ENCODE measurements at places on chromosomes 13 and 19.

GRCh38 chr13:102758842-102759241 lies 14.7 kb downstream of the TEX30 start:
- H3K4me3 ChIP-seq: no peak overlapping the region
- no peaks in the 10 kb centered on the region for H3K27me3 ChIP-seq
- no peaks in the 10 kb centered on the region for H3K4me1 ChIP-seq
- no peak overlapping the region for H3K27ac ChIP-seq
- no peaks in the 10 kb centered on the region for H3K36me3 ChIP-seq

GRCh38 chr19:18438331-18439024 lies 545 bp upstream of the ISYNA1 start:
- H3K27me3 ChIP-seq: no peaks in the 10 kb centered on the region
- peaks cover 3% of the 10 kb centered on the region for H3K36me3 ChIP-seq
- peaks cover 15% of the 10 kb centered on the region for H3K4me1 ChIP-seq
- peak overlapping the region; percentile 53 for H3K4me3 ChIP-seq

GRCh38 chr13:99941086-99941485 lies 30.5 kb downstream of the ZIC5 start:
- no peak overlapping the region for H3K4me3 ChIP-seq
- no peaks in the 10 kb centered on the region for H3K4me1 ChIP-seq
- no peaks in the 10 kb centered on the region for H3K27me3 ChIP-seq

GRCh38 chr19:41352609-41353465 lies 885 bp downstream of the TGFB1 start:
- peaks cover 15% of the 10 kb centered on the region for H3K36me3 ChIP-seq
- H3K27me3 ChIP-seq: no peaks in the 10 kb centered on the region
- H3K27ac ChIP-seq: no peak overlapping the region
- H3K4me1 ChIP-seq: no peaks in the 10 kb centered on the region

DNA sequence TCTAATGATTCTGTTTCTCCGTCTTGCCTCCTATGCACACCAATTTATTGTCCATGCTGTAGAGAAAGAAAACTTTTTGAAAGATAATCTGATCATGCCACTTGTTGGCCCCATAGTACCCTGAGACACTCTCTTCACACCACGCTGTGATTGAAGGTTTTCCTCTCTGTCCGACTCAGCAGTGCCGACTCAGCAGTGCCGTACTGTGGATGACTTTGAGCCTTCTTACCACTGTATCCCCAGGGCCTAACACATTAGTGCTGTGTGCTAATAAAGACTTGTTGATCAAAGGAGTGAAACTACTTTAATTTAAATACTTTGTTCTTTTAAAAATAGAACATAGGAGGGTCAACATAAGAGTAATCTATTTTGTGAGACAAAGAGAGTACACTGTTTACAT lies 429.6 kb downstream of the KLF12 start:
- no peaks in the 10 kb centered on the region for H3K36me3 ChIP-seq
- no peak for DNase-seq
- no peaks in the 10 kb centered on the region for H3K27me3 ChIP-seq
- no peak overlapping the region for H3K4me3 ChIP-seq

DNA sequence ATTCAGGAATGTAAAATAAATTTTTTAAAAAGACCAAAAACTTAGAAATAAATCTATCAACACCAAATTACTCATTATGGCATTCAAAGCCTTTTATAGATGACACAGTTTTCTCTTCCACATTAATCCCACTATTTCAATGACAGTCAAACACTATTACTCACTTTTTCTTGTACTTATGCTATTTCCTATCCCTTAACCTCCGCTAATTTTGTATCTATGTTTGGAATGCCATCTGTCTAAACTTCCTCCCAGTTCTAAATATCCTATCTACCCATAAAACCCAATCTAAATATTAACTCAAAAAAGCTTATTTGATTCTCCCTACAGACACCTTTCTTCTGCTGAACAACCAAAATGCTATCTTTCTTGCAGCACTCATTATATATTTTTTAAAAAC lies 203.5 kb downstream of the ENOX1 start:
- no peak for DNase-seq
- H3K27ac ChIP-seq: no peak overlapping the region
- no peaks in the 10 kb centered on the region for H3K4me1 ChIP-seq
- peaks cover 92% of the 10 kb centered on the region for H3K27me3 ChIP-seq
- H3K36me3 ChIP-seq: no peaks in the 10 kb centered on the region

DNA sequence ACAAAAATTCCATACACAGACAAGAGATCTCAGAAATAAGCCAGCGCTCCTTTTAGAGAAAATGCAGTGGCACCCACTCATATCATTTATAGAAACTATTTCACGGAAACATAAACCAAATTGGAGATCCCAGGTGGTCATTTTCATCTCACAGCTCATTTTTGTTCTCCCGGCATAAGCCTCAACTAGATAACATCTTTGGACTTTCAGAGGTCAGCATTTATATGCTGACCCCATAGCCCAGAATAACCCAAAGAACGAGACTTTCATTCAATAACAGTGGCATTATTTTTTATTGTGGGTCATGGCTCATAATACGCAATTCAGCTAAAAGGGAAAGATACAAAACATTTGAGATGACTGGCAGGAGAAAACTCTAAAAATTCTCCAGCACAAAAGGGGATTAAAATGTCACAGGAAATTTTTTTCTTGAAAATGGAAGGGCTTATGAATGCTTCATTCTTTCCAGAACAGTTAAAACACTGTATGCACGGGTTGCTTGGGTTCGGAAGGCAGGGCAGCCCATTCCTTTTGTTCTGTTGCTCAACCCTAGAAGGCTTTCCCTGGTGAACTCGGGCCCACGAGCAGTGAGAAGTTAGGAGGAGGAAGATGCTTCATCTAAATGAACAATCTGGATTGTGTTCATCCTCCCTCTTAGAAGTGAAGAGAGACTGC lies 24.0 kb downstream of the STARD13 start:
- no peaks in the 10 kb centered on the region for H3K4me1 ChIP-seq
- H3K27ac ChIP-seq: no peak overlapping the region
- H3K36me3 ChIP-seq: no peaks in the 10 kb centered on the region
- no peak overlapping the region for H3K4me3 ChIP-seq

DNA sequence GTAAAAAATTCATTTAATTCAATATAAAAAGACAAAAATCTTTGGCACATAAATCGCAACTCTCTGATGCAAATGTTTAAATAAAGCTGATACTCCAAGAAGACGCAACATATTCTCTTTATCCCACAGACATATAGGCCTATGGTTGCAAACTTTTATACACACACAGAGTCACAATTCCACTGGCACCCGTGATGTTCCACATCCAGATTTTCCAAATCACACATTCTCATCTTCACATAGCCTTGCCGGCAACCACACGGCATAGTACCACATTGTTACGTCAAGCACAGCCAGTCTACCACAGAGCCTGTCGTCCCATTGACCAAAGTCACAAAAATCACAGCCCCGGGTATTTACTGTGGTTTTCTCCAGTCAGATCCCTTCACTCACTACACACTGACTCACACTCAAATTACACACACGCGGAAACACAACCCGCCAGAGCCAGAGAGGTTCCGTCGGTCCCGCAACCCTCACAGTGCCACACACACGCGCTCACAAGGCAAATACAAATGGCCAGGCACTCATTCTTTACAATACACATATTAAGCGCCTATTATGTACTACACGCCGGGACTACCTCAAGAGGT lies 546 bp upstream of the ZNF546 start:
- no peak overlapping the region for H3K27ac ChIP-seq
- no peaks in the 10 kb centered on the region for H3K27me3 ChIP-seq
- H3K4me3 ChIP-seq: peak overlapping the region; percentile 92
- H3K4me1 ChIP-seq: no peaks in the 10 kb centered on the region
- H3K36me3 ChIP-seq: no peaks in the 10 kb centered on the region

GRCh38 chr19:13118424-13119193 lies 545 bp downstream of the NACC1 start:
- peaks cover 23% of the 10 kb centered on the region for H3K4me1 ChIP-seq
- peaks cover 46% of the 10 kb centered on the region for H3K36me3 ChIP-seq
- no peaks in the 10 kb centered on the region for H3K27me3 ChIP-seq
- H3K4me3 ChIP-seq: peak overlapping the region; percentile 89

DNA sequence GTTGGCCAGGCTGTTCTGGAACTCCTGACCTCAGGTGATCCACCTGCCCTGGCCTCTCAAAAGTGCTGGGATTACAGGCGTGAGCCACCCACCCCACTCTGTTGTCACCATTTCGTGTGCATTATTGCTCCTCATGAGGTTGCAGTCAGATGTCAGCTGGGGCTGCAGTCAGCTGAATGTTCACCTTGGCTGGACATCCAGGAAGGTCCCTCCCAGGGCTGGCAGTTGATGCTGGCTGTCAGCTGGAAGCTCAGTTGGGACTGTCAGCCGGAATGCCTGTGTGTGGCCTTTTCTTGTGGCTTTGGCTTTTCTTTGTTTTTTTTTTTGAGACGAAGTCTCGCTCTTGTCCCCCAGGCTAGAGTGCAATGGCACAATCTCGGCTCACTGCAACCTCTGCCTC lies 6.6 kb downstream of the MEGF8 start:
- no peak overlapping the region for H3K27ac ChIP-seq
- H3K36me3 ChIP-seq: peaks cover 9% of the 10 kb centered on the region
- H3K4me1 ChIP-seq: no peaks in the 10 kb centered on the region
- no peak for DNase-seq

- H3K27me3 ChIP-seq: no peaks in the 10 kb centered on the region
- no peaks in the 10 kb centered on the region for H3K4me1 ChIP-seq
- H3K27ac ChIP-seq: no peak overlapping the region
- no peak overlapping the region for H3K4me3 ChIP-seq
These were observed 20.9 kb downstream of the GRTP1 start for GRCh38 chr13:113342820-113343691.

DNA sequence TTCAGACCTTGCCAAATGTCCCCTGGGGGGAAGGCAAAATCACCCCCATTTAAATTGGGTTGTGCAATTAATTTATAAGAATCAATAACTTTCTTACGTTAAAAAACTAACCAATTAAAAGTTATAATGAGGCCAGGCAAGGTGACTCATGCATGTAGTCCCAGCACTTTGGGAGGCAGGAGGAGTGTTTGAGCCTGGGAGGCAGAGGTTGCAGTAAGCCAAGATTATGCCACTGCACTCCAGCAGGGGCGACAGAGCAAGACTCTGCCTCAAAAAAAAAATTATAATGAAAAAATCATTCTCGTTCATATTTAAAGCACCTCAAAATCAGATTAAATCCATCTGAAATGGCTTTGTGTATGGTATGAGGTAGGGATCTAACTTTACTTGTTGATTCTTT lies 18.4 kb upstream of the SIGLEC14 start:
- no peak overlapping the region for H3K4me3 ChIP-seq
- H3K27me3 ChIP-seq: peaks cover 4% of the 10 kb centered on the region
- no peak overlapping the region for H3K27ac ChIP-seq
- H3K36me3 ChIP-seq: no peaks in the 10 kb centered on the region
- DNase-seq: no peak

DNA sequence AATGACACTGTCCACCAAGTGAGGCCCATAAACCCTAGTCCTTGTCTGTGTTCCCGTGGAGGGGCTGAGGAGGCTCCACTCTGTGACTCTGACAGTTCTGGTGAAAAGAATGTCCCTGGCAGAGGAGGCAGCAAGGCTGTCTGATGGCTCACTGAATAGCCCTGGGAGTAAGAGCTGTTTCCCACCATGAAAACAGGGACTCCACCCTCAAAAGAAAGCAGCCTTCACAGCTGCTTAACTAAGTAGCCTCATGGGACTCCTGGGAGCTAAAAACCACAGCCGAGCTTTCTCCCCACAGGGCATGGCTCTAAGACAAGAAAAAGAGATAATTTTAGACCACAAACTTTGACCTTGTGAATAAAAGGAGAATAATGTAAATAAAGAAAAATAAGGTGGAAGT lies 135.1 kb upstream of the FRY start:
- peaks cover 3% of the 10 kb centered on the region for H3K4me1 ChIP-seq
- H3K4me3 ChIP-seq: no peak overlapping the region
- no peaks in the 10 kb centered on the region for H3K36me3 ChIP-seq
- DNase-seq: no peak
- no peaks in the 10 kb centered on the region for H3K27me3 ChIP-seq
- H3K27ac ChIP-seq: peak overlapping the region; percentile 11

DNA sequence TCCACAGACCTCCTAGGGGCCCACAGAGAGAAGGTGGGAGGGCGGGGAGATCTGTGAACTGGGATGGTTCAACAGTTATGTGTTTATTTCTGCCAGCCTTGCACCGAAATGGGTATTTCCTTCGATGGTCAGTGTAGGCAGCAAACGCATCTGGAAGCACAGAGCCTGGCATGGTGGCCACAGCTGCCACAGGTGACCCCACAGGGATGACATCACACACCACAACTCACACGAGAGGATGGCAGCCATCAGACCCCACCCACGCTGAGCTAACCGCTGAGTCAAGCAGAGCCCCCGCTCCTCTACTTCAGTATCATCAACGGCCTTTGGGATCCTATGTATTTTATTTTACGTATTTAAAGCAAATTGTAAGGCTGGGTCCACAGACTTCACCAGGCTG lies 37.4 kb downstream of the NAXD start:
- peak; percentile 32 for DNase-seq
- H3K36me3 ChIP-seq: peaks cover 25% of the 10 kb centered on the region
- no peaks in the 10 kb centered on the region for H3K4me1 ChIP-seq
- H3K27me3 ChIP-seq: no peaks in the 10 kb centered on the region
- no peak overlapping the region for H3K27ac ChIP-seq

DNA sequence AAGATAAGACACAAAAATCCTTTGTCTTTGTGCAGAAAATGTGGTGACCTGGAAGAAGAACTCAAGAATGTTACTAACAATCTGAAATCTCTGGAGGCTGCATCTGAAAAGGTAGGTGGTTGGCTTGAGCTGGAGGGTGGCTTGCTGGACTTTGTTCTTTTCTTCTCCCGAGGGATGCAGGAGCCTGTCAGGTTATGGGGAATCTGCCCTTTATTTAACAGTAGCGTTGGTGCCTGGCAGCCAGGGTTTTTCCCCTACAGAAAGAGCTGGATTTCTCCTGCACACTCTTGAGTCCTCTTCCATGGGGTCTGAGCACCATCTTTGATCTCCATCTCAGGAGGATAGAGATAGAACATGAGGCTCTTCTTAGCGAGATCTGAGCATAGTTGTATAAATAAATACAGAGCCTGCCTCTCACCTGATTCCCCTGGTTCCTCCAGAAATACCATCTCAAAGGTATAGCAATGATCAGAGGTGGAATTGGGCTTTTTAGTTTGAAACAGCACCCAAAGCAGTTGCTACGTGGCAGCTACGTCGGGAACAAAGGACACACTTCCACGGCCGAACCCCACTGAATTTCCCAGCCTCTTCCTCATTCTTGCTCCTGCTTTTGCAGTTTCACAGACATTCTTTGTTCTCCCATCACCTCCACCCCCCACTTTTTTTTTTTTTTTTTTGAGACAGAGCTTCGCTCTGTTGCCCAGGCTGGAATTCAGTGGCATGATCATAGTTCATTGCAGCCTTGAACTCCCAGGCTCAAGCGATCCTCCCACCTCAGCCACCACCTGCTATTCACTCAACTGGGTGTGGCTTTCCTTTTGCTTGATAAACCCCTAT lies 12.9 kb downstream of the TPM4 start:
- H3K4me1 ChIP-seq: no peaks in the 10 kb centered on the region
- no peak for DNase-seq
- H3K4me3 ChIP-seq: no peak overlapping the region
- H3K27ac ChIP-seq: no peak overlapping the region
- H3K36me3 ChIP-seq: peaks cover 98% of the 10 kb centered on the region
- no peaks in the 10 kb centered on the region for H3K27me3 ChIP-seq

Measured in endodermal cell (in vitro differentiated cells).